ENCODE measurements at places on chromosomes 16 and 17.

- peak; percentile 32 for ATAC-seq
These were observed 867 bp upstream of the LIMD2 start for GRCh38 chr17:63700528-63701455.

GRCh38 chr17:1110862-1111598 is 68.8 kb downstream of the ABR start:
- ATAC-seq = peak; percentile 52

DNA sequence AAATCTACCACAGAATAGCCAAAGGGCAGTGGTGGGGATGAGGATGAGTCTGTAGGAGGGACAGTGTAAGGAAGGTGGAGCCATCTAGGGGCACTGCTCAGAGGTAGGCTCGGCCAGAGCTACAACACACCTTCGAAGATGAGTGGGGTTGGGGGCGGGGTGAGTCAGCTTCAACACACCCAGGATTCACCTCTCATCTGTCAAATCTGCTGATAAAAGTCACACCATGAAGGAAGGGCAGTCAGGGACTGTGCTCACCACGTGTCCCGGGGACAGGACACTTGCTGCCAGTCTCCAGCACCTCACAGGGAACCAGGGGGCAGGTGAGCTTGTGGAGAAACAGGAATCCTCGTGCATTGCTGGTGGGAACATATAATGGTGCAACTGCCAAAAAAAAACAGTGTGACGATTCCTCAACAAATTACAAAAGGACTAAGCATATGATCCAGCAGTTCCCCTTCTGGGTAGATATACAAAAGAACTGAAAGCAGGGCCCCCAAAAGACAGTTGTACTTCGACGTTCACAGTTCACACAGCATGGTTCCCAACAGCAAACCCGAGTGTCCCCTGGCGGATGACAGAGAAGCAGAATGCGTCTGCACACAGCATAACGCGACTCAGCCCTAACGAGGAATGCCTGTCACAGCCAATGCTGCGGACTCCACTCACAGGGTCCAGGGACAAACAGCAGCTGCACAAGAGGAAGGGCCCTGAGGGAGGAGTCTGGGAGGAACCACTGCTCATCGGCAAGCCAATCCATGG is 133.1 kb downstream of the ANKRD11 start:
- no peak for ATAC-seq

- no peak for ATAC-seq
These were observed 27.3 kb upstream of the ABCC12 start for GRCh38 chr16:48182979-48183537.

- peak; percentile 42 for ATAC-seq
These were observed 13.2 kb upstream of the CLUH start for GRCh38 chr17:2724784-2725164.

- ATAC-seq = no peak
These were observed 76.2 kb upstream of the COX10 start for GRCh38 chr17:13993106-13993505.

GRCh38 chr16:69618307-69618706 is 52.5 kb downstream of the NFAT5 start:
- no peak for ATAC-seq

GRCh38 chr17:16820979-16821543 is 131.0 kb downstream of the CCDC144A start:
- no peak for ATAC-seq

GRCh38 chr17:3622977-3623594 is 13.0 kb downstream of the SHPK start:
- ATAC-seq = no peak

DNA sequence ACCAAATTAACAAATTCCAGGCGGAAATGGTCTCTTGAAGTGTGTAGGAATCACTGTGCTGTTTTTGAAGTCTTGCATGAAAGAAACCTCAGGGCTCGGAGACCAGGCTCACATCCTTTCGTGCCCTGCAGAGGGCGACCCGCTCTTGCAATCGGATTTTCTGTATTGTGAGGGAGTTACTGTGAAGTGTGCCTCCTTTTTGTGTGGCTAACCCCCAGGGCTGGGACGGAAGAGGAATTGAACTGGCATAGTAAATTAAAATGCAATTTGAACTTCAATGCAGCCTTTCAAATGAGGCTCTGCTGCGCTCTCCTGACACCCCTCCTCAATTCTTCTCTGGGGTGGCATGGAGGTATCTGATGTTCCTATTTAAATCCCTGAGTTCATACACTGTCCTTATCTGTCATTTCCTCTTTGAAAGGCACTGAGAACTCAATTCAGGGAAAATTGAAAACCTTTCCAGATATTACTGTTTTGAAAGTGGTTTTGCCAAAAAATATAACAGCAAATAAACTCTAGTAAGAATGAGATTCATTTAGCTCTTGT is 51.5 kb upstream of the MGAT5B start:
- no peak for ATAC-seq

- ATAC-seq = no peak
These were observed 11.3 kb downstream of the GFOD2 start for GRCh38 chr16:67707790-67708189.

DNA sequence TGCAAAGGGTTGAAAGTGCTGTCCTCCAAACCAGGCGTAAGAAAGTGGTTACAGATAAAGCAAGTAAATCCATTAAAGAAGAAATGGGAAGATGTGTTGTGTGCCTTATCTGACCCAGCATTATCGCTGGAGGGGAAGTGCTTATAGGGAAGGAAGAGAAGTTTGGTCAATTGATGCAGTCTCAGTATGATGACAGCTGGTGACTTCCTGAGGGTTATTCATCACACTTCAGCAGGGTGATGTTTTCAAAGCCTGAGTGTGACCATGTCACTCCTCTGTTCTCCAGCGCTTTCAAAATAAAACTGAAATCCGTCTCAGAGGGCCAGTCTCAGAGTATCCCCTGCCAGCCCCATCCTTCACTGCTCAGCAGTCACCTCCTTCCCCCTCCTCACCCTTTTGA is 505.4 kb upstream of the RBFOX1 start:
- peak; percentile 51 for ATAC-seq

- ATAC-seq = no peak
These were observed 99.4 kb downstream of the KCNJ12 start for GRCh38 chr17:21475571-21475970.

DNA sequence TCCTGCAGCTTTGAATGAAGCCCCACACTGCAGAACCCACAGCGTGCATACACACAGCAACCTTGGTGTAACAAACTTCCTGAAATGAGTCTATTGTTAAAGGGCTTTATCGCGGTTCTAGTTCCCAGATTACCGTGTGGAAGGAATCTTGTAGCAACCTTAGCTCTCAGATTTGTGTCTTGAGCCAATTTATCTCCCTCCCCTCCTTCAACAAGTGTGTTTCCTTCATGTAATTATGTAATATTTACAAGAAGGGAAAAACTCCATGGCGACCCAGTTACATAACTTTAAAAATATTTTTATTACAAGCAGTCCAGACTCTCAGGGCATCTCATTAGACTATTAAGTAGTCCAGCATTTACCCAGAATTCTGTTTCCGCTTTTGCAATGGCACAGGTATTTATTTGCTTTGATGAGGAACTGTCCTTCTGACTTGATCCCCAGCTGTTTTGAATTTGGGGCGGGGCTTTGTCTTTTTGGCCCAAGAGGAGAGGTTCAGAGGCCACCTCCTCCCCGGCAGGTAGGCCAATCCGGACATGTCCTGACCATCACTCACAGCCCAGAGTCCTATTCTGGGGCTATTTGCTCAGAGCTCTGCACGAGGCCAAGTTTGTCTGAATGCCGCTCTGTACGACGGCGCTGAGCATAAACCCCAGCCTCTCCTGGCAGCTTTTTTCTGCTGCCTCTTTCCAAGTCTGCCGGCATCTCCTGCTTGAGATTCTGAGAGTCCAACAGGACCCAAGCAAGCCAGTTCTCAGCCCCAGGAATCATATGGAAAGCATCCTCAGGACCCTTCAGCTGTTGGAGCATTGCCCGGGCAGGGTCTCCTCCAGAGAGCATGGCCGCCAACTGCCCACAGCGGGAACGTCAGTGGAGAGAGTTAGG is 35.6 kb downstream of the CLEC16A start:
- peak; percentile 93 for ATAC-seq

GRCh38 chr17:6413065-6413464 is 21.9 kb downstream of the AIPL1 start:
- no peak for ATAC-seq
